ENCODE measurements at places on chromosomes 11 and 22.

GRCh38 chr11:2380807-2381350, 3.8 kb downstream of the CD81 start:
- no peak for DNase-seq

- DNase-seq, result no peak
These were observed 15.5 kb upstream of the RASSF10 start for GRCh38 chr11:12993626-12994025.

DNA sequence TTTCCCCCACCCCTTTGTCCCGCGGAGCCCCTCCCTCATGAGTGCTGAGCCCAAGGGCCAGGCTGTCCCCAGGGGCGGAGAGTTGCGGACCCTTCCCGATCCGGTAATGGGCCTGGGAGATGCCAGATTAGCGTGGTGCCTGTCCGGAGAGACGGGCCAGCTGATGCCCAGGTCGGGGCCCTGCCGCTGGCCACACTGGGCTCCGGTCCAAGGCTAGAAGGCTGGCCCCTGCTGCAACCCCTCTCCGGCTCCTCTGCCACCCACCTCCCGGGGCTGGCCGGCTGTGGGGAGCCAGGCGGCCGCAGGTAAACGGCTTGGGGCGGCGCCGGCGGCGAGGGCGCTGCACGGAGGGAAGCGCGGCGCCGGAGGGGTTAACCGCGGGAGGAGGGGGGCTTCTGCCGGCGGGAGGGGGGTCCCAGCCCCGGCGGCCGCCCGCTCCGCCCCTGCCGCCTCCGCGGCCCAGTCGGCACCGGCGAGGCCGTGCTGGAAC, at the start of gene KCNK4:
TSS of gene KCNK4 (plus strand) at position 41 of the 490 bp plus-strand sequence. CDS start 1,717 bp downstream, outside the sequence.
- DNase-seq, result no peak

DNA sequence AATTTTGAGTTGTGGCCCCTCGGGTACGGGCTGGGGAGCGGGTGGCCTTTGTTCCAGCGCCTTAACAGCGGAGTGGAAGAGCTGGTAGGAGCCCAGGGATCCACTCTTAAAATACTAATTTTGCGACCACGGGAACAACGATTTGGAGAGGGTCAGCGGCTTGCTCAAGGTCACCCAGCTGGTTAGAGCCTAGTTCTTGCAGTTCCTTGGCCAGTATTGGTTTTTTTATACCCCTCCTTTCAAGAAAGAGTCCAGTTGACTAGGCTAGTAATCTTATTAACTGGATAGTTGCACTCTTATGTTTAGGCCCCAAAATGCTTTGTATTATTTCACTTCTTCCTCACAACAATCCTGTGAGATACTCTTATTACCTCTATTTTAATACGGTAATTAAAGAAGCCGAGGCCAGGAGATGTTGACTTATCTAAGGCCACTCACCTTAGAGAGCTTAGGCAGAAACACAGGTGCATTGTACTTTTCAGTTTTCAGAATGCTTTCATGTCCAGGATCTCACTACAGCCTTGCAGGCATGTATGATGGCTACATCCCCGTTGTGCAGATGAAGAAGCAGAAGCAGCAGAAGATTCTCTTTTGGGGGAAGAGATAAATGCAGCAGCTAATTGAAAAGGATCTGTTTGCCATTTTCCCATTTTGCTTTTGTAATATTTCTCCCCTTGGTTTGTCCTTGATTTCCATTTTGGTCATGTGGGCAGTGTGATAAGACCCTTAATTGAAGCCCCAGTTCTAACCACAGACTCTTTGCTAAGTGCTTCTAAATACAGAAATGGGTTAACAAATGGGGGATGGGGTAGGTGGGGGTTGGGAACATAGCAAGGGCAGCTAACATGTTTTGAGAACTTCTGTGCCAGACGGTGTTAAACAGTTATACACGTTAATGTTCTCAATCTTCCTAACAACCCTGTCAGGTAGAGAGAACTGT, 1.4 kb downstream of the SREBF2 start:
- DNase-seq, result no peak

DNA sequence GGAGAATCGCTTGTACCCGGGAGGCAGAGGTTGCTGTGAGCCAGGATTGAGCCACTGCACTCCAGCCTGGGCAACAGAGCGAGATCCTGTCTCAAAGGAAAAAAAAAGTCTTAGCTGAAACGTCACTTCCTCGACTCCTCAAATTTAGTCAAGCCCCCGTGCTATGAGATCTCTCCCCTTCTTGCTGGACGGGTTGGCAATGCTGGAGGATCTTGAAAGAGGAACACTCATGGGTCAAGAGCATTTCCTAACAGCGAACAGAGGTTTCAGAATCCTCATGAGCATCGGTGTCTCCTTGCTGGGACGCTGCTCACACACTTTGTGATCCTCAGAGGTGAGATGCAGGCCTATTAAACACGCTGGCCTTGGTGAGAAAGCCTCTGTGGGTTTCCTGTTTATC, 35.9 kb downstream of the APOL3 start:
- no peak for DNase-seq

DNA sequence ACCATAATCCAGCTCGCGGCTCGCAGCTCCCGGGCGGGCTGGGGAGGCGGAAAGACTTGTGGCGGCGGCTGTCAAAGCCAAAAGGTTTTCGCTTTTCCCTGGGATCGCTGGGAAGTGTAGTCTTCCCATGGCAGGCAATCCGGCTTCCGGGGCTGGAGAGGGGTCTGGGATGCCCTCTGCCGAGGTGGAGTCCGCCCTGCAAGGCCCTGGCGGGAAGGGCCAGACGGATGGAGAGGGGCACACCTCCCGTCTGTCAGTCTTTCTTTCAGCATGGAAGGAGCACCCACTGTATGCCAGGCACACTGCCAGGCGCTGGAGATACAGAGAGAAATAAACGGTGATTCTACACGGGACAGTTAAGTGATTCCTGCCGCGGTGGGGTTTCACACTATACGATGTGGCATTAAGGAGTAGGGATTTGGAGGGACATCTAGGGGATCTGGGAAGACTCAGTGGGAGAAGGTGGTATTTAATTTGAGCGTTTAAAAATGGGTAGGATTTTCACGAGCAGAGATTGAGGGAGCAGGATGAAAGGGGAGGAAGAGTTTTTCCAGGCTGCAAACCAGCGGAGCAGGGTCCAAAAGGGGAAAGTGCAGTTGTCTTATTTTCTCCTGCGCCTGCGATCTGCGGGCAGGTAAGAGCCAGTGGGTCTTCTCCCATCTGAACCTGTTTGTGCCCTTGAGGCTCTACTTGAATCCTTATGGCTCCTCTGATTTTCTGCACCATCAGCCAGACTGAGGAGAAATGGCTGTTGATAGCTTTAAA, at the start of gene BACE1:
TSS of gene BACE1 (minus strand) at position 60 of the 765 bp plus-strand sequence. CDS start 461 bp downstream, outside the sequence.
- no peak for DNase-seq

- no peak for DNase-seq
These were observed 703.4 kb downstream of the NTM start for GRCh38 chr11:132073787-132074186.

- no peak for DNase-seq
These were observed 152.8 kb downstream of the TBC1D22A start for GRCh38 chr22:46914916-46915894.

DNA sequence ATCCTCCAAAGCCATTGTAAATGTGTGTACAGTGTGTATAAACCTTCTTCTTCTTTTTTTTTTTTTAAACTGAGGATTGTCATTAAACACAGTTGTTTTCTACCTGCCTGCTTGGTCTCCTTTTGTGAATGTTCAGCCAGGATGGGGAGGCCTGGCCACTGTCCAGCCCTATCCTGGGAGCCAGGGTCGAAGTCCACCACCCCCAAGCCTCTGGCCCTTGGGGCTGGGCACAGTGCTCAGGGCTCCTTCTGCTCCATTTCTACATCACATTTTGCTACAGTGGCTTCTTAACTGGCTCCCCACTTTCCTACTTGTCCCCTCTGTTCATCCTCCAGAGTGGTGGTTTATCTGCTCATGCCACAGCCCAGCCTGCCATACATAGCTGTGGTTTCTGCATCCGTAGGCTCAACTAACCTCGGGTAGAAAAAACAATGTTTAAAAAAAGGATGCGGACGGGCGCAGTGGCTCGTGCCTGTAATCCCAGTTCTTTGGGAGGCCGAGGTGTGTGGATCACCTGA, 2.5 kb upstream of the SMARCB1 start:
- DNase-seq, result no peak

DNA sequence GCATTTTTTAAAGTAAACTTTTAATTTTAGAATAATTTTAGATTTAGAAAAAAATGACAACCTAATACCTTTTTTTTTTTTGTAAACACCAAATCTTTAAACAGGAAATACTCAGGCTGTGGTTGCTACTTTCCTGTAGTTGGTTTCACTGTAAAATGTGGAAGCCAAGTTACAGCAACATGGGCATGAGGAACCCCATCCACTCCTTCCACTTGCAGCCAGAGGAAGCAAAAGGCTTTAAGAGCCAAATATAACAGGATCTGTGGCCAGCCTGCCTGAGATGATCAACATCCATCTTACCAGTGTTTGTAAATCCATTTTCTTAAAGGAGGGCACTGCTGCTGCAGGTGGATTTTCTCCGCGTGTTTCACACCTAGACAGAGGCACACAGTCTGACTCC, 66.2 kb downstream of the TNRC6B start:
- DNase-seq, result no peak

- DNase-seq, result no peak
These were observed 71.3 kb downstream of the PPP2R1B start for GRCh38 chr11:111694851-111695250.

DNA sequence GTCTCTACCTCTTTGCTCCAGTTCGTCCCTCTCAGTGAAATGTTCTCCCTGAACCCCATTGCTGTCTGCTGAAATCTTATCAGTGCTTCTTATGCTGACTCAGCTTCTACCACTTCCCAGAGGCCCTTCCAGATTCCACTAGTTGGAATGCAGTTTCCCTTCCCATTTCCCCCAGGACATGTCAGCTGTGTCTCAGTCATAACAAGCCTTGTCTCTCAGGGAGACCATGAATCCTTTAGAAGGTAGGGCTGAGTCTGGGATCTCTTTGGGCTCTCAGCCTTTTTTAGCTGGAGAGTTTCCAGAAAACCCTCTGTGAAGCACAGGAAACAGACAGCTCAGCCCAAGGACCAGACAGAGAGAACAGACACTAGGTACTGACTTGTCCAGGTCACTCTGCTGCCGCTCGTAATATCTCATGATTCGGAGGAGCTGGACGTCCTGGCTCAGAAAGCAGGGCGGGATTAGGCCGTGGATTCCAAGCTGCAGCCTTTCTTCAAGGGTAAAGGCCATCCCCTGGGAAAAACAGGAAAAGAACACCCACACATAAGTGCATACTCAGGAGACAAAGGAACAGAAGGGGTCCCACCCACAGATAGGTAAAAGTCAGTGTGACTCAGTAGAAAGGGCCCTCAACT, 113.0 kb downstream of the ME3 start:
- no peak for DNase-seq

- no peak for DNase-seq
These were observed 20.3 kb upstream of the ME3 start for GRCh38 chr11:86692746-86693145.

- no peak for DNase-seq
These were observed 148.5 kb upstream of the SESN3 start for GRCh38 chr11:95379479-95379878.

GRCh38 chr11:128735935-128736605, 42.2 kb downstream of the FLI1 start:
- DNase-seq, result no peak
